ENCODE measurements at places on chromosomes 4 and X.
A peak's percentile ranks its signal among the peaks of the same experiment; 100 is the strongest.

DNA sequence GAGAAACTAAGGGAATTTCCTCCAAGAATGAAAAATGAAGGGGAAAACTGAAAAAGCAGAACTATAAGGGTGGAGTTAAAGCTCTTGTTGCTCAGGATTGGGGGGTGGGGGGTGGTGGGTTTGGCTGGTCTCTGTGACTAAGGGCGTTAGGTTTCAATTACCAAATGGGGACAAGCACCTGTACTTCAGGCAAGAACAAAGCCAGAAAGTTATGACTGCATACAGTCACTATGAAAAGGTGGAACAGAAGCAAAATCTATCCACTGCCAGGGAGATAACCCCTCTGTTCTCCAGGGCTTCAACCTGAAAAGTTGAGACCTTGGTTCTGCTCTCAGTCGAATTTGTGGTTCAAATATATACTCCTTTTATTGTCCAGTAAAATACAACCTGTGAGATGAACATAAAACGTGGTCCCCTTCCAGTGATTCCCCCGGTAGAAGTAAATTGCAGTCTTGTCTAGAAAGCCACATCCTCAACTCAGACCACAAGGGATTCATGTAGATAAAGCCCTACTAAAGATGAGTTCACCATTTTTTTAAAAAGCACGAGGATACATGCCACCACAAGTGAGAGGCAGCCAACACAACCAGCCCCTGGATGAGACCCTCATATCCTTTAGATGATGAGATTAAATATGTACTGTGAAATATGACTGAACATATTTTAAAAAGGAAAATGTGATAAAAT is 257.1 kb upstream of the RPS6KA3 start:
- DNase-seq, result no peak

DNA sequence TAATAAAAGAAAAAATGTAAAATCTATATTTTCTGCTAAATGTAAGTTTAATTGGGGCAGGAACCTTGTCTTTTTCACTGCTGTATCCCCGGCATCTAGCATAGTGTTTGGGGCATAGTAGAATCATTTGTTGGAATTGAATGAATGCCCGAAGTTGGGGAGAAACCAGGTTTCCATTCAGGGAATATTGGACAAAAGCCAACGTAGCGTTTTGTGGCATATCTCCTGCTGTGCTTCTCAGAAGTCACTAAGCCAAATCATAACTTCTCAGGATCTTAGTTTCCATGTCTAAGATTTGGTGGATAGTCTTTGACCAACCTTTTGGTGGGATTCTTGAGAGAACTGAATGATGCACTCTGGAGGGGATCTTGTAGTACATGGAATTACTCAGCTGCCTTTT is 42.0 kb upstream of the PGRMC2 start:
- no peak for DNase-seq

DNA sequence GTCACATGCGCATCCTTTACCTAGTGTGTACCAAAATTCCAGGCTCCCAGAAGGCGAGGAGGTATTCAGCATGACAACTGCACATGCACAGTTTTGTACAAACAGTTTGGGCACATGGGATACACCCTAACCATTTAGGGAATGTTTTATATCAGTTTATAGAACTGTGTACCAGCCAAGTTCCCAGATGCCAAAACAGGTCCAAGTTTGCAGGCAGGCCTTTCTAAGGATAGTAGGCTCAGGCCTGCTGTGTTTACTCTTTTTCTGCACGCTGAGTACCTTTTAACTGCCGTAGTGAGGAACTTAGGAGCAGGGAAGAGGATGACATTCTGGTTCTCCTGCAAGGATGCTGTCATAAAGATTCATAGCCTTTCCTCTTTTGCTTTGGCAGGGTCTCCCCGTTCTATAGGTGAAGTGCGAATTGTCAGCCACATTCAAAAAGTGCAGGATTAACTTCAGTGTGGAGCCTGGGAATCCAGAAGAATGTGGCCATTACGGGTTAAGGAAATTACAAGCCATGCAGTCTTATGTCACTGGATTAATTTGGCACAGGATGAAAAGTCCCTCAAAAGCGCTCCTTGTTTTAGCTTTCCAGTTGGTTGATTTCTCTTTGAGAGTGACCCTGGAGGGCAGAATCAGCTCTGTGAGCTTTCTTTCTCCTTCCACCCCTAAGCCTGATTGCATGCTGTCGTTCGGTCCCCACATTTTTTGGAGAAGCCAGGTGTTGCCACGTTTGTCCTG is 259.8 kb downstream of the ARHGAP10 start:
- DNase-seq, result no peak

GRCh38 chrX:56790778-56791177 is 61.7 kb downstream of the NBDY start:
- no peak for DNase-seq

DNA sequence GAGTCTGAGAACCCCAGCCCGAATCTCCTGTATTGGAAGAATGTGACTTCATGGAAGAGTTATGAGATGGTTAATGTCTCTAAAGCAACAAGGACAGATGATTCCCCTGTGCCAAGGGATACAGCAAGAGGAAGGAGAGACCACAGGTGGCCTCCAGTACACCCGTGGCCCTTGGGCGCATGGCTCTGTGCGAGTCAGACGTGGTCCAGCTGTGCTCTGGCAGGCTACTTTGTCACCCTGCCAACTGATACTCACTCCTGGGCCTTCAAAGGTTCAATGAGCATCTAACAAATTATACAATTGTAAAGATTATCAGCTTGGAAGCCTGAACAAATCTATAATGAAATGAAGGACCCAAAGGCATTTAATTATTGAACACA is 71.7 kb downstream of the NYX start:
- DNase-seq, result no peak

- no peak for DNase-seq
Measured at GRCh38 chrX:130296743-130297142, 28.0 kb upstream of the ZNF280C start.

GRCh38 chr4:70705183-70706043 is 16.4 kb upstream of the RUFY3 start:
- DNase-seq, result peak; percentile 57

GRCh38 chr4:63578383-63578782 is 830.9 kb downstream of the TECRL start:
- no peak for DNase-seq

DNA sequence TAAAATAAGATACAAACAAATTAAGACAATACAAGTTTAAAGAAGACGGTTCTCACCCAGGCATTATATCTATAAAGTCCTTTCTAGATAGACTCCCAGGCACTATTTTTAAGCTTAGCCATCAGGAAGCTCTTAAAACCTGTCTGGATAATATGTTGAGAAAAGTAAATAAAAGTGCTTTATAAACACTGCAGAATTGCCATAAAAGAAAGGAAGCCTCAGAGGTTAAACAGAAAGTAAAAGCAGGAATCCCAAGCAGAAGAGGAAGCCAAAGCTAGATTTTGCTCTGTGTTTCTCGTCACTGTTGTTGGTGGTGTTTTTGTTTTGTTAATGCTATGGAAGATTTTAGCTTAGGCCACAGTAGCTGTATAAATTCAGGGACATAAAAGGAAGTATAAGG is 1267.3 kb downstream of the PCDH19 start:
- no peak for DNase-seq

DNA sequence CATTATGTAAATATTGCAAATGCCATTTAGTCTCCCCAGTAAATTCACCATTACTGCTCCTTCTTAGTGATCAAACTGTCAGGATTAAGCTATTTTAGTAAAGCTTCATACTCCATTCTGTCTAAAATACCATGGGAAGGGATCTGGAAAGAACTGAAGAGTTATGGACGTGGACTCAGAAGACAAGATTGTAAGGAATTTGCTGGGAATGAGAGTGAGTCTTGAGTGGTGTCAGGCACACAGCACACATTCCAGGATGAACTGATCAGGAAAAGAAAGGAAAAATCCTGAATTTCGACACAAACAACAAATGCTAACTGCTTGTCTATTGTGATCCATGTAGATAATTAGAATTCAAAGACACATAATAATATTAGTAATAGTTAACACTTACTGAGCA is 311.0 kb downstream of the CENPC start:
- DNase-seq, result no peak

DNA sequence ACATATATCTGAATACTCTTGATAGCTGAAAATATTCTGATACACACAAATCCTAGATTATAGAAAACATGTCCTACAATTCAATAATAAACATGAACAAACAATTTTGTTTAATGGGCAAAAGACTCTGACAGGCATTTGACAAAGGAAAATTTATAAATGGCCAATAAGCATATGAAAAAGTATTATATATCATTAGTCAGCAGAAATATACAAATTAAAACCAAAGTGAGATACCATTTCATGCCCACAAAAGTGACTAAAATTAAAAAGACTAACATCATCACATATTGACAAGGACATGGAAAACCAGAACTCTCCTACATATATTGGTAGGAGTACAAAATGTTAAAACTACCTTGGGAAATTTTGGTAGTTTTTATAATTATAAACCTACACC is 2.7 kb upstream of the MAPK10 start:
- no peak for DNase-seq

DNA sequence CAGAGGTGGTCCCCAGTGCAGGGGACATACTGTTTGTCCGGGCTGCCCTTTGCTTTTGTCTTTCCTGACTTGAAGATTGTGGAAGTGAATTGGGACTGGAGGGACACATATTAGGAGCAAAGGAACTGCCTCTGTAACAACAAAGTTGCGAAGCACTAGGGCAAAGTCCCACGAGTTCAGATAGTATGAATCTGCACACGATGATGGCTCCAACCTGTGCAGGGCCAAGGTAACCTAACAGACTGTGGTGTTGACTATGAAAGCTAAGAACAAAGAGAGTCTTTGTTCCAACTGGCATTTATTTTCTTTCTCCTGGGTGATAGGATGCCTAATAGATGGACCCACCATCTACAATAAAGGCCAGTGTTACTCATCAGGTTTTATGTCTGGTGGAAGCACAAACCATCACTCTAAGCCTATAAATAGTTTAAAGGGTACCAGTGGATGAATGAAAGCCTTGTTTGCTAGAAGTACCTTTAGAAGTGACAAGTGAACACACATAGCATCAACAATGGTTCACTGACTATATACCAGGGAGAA is 71.8 kb downstream of the TMA16 start:
- no peak for DNase-seq

- DNase-seq, result no peak
Measured at GRCh38 chr4:1488357-1488756, 82.1 kb upstream of the NKX1-1 start.

- DNase-seq, result no peak
Measured at GRCh38 chr4:160928482-160928881, 1235.3 kb downstream of the FSTL5 start.

DNA sequence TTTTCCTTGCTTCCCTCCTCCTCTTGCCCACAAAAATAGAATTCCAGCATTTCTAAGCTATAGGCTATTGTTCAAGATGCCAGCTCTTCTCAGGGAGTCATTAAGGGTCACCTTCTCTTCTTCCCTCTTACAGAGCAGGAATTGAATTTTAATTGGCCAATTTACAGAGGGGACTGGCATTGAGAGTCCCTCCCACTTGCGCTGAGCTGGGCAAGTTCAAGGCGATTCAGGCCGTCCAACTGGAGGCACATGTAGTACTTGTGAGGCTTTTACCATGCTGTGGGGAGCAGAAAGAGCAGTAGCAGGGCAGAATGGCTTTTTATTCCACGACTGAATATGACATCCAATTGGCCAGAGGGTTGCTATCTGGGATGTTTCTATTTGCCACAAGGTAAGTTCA is 181.9 kb downstream of the SOWAHB start:
- no peak for DNase-seq

GRCh38 chrX:28586981-28587551 is at the start of gene IL1RAPL1:
TSS of gene IL1RAPL1 (plus strand) at chrX:28587446.
- no peak for DNase-seq

GRCh38 chr4:52576961-52577623 is 82.0 kb downstream of the USP46 start:
- DNase-seq, result no peak

- no peak for DNase-seq
Measured at GRCh38 chrX:65407157-65407626, 127.4 kb downstream of the LAS1L start.

DNA sequence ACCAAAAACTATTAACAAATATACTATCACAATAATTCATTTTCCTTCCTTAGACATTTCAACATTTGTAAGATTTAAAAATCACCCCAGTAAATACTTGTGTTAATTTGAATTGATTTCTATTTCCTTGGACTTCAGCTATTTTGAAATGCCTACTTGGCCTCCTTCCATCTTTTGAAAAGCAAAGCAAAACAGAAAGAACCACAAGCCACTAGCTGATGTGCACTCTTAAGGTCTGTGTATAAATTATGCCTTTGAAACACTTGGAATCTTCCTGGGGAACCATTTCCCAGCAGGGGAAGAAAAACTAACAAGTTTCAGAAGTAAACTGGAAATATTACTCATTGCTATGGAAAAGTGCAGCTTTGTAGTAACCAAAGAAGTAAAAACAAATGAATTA is 139.8 kb downstream of the CLCN4 start:
- no peak for DNase-seq

DNA sequence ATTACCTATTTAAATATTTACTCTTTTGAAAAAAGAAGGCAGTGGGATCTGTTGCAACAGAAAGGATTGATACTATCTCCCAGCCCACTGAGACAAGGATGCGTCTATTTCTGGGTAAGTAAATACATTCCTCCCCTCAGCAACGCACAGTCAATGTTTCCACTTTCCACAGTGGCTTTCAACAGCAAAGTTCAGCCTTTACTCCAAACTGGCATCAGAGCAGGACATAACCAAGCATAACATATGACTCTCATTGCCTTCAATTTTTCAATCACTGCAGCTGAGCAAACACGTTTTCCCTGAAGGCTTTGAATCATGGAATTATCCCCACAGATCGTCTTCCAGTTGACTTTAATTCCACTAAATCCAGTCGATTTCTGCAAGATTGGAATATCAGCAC is 160.3 kb upstream of the FRG1 start:
- no peak for DNase-seq

GRCh38 chr4:36208893-36209473 is 35.3 kb downstream of the ARAP2 start:
- no peak for DNase-seq

- no peak for DNase-seq
Measured at GRCh38 chrX:47862680-47863079, 26.0 kb downstream of the ZNF81 start.

- DNase-seq, result no peak
Measured at GRCh38 chr4:40991908-40992307, 222.4 kb downstream of the APBB2 start.

DNA sequence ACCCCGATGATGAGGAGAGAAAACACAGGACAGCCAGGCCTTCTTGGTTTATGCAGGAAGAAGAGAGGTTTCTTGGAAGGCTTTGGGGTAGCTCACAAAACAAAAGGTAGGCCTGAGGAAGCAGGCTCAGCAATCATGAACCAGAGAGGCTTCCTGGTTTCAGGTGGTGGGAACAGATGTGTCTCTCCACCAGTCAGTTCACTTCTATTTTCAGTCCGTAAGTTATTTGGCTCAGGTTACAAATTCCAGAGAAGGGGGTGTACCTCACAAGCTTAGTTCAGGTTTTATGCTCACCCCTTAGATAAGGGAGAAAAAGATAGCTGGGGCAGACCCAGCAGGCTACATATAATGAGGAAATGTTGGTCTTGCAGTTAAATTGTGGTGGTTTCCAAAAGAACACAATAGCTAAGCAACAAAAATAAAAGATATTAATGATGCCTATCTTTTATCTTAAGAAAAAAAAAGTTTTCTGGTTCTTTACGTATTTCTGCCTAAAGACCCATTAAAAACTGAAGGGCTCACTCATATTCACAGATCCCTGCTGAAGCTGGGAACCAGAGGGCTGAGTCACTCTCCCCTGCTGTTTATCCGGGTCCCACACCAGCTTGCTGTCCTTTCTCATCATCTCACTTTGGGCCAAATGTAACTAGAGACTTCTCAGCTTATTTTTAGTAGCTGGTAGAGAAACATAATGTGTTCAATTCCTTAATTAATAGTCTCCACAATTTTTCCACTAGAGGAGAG is 177.0 kb downstream of the CAMK2D start:
- DNase-seq, result no peak

GRCh38 chr4:37757761-37758160 is 68.7 kb upstream of the PGM2 start:
- no peak for DNase-seq
